HCEC 1CT (cell line): ENCODE measurements at places on chromosomes 7 and 10.

DNA sequence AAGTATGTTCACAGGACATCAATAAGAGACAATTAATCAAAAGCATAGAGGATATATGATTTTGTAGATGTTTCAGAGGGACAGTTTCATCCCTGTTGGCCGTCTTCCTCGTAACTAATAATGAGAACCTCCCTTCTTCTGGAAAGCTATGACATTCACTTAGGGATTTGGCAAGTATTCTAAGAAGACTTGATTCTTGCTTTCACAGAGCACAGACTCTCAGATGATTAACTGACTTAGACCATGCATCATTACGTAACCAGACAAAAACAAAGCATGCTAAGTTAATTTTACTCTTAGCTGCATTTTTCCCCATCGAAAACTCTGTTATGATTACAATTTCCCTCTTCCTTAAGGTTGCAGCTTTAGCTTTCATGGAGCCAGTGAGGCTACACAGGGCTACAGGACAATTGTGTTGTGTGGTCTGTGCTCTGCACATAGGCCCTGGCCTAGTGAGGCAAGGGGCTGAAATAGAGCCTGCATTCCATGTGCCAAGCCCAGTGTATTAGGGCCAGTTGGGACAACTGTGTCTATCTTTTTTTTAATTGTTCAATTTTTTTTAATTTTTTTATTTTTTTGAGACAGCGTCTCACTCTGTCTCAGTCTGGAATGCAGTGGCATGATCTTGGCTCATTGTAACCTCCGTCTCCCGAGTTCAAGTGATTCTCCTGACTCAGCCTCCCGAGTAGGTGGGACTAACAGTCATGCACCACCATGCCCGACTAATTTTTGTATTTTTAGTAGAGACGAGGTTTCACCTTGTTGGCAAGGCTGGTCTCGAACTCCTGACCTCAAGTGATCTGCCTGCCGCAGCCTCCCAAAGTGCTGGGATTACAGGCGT lies 105.3 kb downstream of the PLXDC2 start:
- DNase-seq: no peak

DNA sequence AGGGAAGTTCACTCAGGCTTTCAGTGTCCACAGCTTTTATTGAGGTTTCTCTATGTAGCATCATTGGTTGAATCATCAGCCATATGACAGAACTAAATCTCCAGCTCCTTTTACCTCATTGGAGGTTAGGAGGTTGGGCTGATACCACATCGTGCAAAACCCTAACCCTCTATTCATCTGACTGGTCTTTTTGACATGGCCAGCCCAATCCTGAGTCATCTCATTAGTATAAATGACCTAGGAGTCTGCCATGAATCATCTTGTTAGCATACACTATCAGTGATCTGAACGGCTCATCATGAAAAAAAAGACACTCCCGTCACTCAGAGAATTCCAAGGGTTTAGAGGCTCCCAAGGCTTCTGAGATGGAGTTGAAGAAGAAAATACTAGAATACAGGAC lies 669.8 kb upstream of the POT1 start:
- no peak for DNase-seq

GRCh38 chr10:14074062-14074884 lies 256.5 kb downstream of the FRMD4A start:
- DNase-seq: peak; percentile 100

DNA sequence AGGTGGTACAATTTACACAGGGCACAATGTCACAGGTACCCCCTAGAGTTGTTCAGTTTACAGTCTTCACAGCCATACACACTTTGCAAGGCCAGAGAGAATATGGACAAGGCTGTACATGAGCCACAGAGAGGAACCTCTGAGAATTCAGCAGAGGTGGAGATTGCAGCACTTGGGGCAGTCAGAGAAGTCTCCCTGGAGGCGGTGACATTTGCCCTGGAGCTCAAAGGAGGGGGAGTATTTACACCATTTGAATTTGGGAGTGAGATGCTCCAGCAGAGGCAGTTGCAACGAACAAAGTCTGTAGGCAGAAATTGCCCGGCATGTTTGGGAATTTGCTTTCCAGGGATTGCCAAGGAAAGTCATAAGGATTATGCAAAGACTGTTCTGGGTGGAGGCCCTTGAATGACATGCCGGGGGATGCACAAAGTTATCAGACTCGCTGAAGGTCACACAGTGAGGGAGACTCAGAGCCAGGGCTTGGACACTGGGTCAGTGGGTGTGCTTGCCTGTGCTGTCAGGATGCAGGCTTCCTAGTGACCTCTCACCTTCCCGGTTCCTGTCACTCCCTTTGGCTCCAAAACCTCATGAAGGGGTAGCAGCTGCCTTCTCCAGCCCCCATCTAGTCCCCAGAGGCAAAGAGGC lies 160.7 kb upstream of the PCBD1 start:
- no peak for DNase-seq

GRCh38 chr7:55251313-55251712 lies 113.8 kb upstream of the LANCL2 start:
- no peak for DNase-seq

- DNase-seq: no peak
Measured at GRCh38 chr10:101696632-101697031, 1.7 kb upstream of the FBXW4 start.

DNA sequence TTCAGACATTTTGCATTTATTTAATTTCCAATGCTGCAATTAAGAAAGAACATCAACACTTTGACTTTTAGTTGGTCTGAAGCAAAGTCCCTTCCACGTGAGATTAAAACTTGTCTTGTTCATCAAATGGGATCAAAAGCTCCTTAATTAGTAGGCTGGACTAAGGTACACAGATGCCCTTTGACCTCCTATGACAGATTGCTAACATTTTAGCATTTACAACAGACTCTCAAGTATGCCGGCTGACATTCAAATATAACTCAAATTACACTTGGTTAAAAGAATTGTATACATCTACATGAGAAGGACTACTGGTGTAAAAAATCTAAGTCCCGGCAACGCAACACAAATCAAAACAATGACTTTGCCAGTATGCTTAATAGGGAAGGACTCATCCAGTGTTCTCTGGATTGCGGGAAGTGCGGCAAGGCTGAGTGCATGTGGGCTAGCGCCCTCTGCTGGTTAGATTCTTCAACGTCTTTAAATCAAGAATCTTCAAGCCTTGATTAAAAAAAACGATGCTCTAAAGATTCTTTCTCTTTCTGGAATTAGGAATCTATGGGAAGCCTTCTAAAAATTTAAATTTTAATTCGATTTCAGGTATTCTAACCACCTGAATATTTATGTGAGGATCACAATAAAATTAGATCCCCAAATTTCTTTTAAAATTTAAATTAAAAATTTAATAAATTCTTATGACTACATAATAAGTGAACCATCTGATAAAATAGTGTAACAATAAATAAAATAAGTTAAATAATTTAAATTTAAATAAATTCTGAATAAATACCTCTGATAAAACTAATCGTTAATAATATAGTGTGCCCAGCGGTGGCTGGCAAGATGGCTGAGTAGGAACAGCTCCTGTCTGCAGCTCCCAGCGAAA lies 444.7 kb downstream of the DGKB start:
- DNase-seq: peak; percentile 76

DNA sequence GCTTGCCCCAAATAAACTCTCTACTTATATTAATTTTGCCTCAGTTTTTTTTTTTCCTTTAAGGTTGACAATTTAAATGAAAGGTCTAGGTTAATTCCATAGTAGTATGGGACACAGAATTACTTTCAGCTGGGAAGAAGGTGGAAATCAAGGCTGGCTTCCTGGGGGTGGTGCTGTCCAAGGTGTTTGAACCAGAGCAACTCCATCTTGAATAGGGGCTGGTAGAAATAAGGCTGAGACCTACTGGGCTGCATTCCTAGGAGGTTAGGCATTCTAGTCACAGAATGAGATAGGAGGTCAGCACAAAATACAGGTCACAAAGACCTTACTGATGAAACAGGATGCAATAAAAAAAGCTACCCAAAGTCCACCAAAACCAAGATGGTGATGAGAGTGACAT lies 1190.8 kb upstream of the AUTS2 start:
- DNase-seq: no peak
